CD4-positive, alpha-beta T cell treated with Interleukin-21 for 1 hour (primary cell): ENCODE measurements at places on chromosomes 6 and 20.

DNA sequence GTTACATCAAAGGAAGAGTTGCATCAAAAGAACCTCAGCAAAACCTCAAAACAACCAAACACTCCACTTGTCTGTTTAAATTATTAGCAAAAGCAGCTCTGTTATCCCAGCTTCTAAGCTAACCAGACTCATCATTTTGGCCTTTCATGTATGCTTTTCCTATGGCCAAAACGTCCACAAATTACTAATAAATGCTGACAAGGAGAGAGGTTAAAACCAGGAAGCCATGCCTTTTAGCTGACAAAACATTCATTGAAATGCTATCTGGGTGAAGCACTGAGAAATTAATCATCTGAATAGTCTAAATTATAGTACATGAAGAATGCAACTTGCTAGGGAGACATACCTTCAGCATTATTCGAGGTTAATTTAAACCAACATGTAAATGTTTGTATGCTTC lies 80.6 kb downstream of the LAMA2 start:
- DNase-seq, result no peak

DNA sequence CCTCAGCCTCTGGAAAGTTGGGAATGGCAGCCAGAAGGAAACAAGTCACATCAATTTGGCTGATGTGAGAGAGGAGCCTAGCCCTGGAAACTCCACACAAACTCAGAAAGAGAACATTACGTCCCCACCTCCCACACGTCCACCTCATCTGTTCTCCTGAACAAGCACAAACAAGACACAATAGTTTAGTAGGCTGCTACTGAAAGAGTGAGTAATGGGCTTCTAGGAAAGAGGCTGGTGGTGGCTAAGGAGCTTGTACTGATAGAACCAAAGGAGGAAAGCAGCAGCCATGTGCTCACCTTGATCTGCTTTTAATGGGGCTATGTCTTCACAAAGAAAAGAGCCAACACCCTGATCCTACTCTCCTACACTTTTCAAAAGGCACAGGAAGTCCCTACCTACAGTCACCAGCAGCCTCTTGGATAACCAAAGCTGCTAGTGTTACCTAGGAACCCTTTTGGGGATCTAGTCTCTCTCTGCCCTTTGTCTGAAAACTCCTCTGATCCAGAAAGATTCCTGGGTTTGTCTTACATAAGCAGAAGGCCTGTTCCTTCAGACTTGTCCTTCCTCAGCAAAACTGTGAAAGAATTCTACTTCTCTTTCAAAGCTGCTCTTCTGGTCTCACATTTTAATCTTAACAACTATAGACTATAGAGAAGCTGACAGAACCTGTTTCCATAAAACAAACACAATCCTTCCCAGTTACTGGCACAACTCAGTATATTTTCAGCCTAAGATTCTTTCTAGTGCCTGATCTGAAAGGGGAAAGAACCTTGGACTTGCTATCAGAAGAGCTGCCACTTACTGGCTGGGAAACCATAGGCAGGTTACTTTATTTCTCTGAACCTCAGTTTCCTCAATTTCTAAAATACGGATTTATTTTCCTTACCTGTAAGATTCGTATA lies 3.1 kb downstream of the PLAGL2 start:
- no peak for DNase-seq

GRCh38 chr20:47273591-47274235 lies 82.8 kb downstream of the ZMYND8 start:
- no peak for DNase-seq

DNA sequence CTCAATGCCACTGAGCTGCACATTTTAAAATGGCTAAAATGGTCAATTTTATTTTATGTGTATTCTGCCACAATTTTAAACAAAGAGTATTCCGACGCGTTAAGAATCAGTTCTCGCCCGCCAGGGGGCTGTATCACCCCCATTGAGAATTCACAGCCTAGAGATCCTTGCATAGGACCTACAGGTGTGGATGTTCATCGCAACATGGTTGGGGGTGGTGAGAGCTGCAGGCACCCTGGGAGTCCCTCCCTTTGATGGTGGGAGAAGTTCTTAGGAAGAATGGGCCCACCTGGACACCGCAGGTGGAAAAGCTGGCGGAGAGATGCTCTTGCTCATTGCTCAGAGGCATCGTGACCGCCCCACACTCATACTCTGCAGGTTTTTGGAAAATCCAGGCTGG lies 63.5 kb downstream of the SLC2A10 start:
- no peak for DNase-seq

GRCh38 chr20:19799325-19799724 lies 41.3 kb downstream of the RIN2 start:
- DNase-seq, result no peak

GRCh38 chr20:36128463-36129159 lies 25.9 kb upstream of the EPB41L1 start:
- DNase-seq, result no peak

DNA sequence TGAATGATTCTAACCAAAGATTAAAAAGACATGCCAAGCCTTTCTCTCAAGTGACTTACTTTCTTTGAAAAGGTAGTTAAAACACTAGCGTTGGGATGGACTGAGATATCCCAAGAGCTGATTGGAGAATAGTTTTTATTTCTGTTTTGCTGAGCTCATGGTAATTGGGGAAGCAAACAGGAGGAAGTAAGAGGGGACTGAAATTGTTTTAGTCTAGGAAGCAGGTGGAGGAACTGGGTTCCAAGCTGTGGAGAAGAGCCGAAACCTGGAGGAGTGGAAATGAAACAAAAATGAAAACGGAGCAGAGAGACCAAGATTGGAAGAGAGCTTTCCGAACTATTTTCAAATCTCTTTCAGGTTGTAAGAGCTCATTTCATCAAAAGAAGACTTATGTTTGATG lies 59.9 kb upstream of the TENT5A start:
- DNase-seq, result no peak

DNA sequence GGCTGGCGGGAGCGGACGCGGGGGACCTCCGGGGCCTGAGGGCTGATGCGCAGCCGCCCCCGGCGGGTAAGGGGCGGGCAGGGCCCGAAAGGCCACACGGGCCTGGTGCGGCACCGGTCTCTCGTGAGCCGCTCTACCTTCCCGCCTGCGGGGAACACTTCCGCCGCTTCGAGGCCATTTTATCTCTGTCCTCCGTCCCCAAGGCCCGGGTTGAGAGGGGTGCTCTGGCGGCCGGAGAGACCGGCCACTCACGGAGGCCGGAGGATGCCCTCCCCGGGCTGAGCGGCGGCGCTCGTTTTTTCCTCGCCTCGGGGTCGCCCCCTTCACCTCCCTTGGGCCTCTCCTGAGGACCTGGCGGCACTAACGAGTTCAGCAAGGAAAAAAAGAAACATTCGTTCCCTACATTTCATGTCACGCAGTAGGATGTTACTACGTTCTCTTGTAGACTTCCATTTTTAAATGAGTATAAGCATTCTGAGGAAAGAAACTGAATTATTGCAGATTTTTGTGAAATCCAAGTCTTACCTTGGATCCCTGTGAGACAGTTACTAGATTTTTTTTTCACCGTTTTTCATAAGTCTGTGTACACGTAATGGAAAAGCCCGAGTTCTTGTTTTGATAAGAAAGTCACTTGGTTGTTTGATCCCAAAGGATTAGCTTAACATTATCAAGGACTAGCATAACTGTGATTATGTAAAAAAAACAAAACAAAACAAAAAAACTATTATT lies 575 bp downstream of the WTAP start:
- DNase-seq, result no peak

- no peak for DNase-seq
Observed at GRCh38 chr6:128806261-128806660, 76.7 kb upstream of the LAMA2 start.

DNA sequence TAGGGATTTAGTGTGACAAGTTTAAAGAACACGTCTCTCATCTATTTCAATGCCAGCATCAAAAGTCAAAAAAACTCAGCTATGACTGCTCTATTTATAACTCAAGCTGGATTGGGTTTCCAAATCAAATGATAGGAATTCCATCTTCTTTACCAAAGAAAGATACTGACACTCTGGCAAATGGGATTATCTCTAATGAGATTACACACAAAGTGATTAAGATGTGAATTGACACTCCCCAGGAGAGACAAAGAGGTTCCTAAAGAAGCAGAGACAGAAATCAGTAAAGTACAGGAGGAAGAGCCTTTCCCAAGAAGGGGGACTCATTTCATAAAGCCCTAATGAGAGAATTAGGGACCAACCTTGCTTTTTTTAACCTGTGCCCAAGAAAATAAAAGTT lies 92.1 kb downstream of the ID4 start:
- no peak for DNase-seq

DNA sequence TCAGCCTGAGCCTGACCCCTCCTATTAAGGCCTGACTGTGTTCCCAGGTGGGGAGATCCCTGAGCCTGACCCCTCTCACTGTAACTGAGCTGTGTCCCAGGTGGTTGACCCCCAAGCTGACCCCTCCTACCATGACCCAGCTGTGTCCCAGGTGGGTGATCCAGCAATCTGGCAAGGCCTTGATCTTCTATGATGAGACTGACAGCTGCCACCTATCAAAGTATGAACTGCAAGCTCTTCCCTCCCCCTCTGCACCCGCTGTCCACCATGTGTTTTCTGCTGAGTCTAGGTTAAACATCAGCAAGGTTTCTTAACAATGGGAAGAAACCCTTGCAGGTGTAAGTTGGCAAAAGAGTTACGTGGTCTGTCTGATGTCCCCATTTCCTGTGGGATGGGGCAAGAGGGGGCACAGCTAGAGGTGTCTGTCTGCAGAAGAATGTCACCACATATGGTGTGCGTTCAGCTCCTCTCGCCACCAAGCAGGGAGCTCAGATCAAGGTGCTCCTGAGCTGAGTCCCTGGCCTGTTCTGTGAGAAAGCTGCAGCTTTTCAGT lies 5.9 kb downstream of the PXDC1 start:
- no peak for DNase-seq

- no peak for DNase-seq
Observed at GRCh38 chr6:69988458-69989126, 122.2 kb downstream of the COL19A1 start.

DNA sequence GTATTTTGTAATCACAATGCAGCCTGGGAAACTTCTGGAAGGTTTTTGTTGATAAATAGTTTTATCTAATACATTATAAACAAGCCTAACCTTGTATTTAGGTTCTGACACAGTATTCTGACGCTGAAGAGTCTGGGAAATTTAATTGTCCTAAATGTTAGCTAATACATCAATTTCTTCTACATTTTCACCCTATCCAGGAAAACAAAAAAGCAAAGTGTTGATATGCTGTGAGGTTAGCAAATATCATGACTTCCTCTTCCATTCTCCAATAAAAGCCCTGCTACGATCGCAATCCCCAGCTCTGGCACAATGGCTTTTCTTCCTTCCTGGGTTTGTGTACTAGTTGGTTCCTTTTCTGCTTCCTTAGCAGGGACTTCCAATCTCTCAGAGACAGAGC lies at the start of gene C6orf58:
C6orf58 (plus strand) TSS at position 301 of the 400 bp plus-strand sequence; CDS start at position 313, 12 bp downstream.
- DNase-seq, result no peak

- DNase-seq, result no peak
Observed at GRCh38 chr6:19833947-19834346, 3.2 kb upstream of the ID4 start.

GRCh38 chr20:36101192-36101591 lies 53.3 kb upstream of the EPB41L1 start:
- no peak for DNase-seq

DNA sequence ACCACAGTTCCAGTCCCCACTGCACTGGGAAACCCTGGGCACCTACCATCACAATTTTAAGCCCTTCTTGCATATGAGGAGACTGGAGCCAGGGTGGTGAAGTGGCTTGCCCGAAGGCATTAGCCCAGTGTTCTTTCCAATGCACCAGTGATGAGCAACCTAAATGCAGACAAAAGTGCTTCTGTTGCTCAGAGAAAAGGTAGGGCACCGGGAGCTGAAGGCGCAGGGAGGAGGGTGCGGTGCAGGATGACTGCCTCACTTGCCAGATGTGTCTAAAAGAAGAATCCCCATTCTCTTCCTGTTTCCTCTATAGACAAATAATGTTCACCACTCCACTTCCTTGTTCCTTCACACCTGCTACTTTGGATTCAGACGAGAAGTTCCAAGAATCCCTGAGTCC lies 86.5 kb downstream of the QRSL1 start:
- no peak for DNase-seq

DNA sequence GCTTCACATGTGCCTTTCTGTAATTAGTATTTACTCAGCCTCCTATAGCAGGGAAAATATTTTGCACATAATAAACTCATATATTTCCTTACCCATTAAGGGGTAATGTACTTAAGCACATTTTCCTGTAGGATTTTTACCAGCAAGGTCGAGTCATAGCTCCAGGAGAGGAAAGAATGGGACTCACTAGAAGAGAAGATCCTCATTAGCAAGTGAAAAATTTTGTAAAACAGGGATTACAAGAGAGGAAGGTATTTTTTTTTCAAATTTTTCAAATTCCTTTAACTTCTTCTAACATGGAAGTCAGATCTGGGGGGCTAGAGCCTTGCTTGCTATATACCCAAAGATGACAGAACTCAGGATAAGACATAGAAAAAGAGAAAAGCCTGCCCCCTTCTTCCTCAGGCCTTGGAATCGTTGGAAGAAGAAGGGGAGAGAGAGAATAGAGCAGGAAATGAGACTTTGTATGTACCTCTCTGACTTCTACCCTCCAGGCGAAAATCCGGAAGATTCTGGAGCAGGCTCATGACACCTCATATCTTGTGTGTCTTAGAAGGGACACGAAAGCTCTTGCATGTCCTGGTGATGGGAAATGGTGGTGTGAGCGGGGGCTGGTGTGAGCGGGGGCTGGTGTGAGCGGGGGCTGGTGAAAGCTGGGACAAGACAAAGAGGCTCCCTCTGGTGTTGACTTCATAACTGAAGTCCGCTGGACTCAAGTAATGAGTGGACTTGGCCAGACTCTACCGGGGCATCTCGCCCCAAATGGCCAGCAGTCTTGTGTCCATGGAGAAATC lies 256.9 kb upstream of the PLCB4 start:
- no peak for DNase-seq

DNA sequence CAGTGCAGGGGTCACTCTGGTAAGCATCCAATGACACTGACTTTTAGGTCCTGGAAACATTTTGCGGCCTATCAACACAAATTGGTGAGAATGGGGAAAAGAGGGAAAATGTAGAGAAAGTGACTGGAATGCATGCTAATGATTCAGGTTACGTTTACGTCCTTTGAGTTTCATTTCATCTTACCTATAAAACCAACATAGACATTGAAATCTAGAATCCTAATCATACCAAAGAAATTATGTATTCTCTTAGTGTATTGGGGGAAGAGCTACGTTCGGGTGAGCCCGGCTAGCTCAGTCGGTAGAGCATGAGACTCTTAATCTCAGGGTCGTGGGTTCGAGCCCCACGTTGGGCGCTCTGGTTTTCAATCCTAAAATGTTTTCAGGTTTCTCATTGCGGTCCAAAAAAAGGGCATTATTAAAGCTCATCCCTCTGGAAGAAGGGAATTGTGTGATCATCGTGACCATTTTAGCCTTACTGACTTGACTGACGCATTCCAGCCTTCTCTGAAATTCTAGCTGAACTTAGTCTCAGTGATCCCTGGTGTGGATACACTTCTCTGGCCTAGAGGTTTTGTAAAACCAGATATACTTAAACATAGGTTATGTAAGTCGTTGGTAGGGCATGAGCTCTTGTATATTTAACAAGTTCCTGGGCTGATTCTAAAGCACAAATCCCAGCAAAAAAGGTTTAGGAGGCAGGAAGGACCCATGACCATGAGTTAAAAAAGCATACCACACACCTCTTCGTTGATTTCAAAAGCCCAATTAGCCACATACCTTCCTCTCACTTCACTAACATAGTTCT lies 18.3 kb downstream of the HMGN4 start:
- peak; percentile 52 for DNase-seq
